Astrocyte of the hippocampus (primary cell): ENCODE measurements at places on chromosomes 3 and 15.
A peak's percentile ranks its signal among the peaks of the same experiment; 100 is the strongest.

- DNase-seq, result no peak
Measured at GRCh38 chr3:131216330-131216729, 165.2 kb upstream of the NUDT16 start.

DNA sequence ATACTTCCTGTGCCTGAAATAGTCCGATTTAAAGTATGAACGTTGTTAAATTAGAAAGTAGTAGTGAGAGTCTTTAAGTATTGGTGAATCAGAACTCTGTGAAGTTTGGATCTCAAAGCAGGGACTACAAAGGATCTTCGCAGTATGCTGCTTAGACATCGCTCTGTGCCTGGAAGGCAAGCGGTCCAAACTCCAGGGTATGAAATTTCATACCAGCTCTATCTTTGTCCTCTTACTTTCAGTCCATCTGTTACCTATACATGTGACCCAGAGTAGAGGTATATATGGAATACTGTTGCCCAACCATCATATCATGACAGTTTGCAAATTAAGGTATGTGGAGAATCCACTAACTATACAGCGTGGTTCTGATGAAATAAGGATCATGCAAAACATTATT is 34.5 kb downstream of the VPS8 start:
- DNase-seq, result no peak

DNA sequence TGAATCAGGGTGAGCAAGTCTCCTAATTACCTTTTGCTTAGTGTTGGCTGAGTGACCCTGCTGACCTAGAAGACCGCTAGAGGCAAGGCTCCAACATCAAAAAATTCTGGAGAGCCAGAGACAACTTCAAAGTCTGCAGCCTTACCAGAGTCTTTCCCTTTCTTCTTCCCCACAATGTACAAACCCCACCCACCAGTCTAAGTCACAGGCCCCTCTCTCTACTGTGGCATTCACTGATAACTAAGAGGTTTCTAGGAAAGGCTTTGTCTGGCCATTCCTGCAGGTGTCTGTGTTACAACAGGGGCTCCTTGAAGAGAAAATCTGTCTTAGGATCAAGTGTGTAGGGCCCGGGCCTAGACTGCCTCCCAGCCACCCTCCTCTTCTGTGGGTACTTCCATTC is 525 bp downstream of the MYH15 start:
- DNase-seq, result no peak

- DNase-seq, result no peak
Measured at GRCh38 chr3:195836476-195837135, 24.9 kb upstream of the MUC4 start.

DNA sequence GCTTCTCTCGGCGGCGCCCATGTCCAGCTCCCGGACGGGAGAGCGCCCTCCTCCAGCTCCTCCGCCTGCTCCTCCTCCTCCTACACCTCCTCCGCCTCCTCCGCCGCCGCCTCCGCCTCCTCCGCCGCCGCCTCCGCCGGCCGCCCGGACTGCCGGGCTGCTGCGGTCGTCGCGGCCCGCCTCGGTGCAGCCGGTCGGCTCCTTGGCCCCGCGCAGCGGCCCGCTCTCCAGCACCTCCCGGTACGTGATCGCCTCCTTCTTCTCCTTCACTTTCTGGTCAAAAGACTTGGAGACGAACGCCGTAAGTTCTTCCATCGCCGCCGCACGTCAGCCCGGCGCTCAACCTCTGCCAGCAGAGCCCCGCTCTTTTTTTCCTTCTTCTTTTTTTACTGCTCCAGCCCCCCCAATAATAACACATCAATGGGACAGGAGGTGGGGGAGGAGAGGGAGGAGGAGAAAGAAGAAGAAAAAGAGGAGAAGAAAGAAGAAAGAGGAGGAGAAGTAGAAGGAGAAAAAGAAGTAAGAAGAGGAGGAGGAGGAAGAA is 438 bp downstream of the SHOX2 start:
- DNase-seq, result peak; percentile 46

- DNase-seq, result peak; percentile 53
Measured at GRCh38 chr3:50165910-50166538, 10.9 kb downstream of the SEMA3F start.

GRCh38 chr3:132242790-132243189 is 74.4 kb upstream of the ACP3 start:
- DNase-seq, result no peak

GRCh38 chr3:97981886-97982285 is 9.7 kb upstream of the RIOX2 start:
- DNase-seq, result peak; percentile 26

- DNase-seq, result peak; percentile 18
Measured at GRCh38 chr15:35705884-35706585, 160.1 kb upstream of the DPH6 start.

- peak; percentile 43 for DNase-seq
Measured at GRCh38 chr3:111712294-111713167, 117.4 kb upstream of the ZBED2 start.

- no peak for DNase-seq
Measured at GRCh38 chr3:169954142-169954756, 12.4 kb upstream of the SEC62 start.

DNA sequence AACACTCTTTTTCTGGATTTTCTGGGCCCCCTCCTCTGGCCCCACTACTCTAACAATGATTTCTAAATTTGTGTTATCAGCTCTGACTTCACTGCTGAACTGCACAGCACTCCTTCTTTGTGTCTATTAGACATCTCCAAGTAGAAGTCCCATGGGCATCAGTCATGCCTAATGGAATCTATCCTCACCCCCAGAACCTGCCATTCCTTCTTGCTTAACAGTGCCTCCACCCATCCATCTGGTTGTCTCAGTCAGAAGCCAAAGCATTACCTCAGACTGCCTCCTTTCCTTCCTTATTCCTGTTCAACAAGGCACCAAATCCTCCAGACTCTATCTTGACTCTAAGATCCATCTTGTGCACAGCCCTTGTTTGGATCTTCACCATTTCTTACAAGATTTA is 36.2 kb downstream of the SSR3 start:
- no peak for DNase-seq

DNA sequence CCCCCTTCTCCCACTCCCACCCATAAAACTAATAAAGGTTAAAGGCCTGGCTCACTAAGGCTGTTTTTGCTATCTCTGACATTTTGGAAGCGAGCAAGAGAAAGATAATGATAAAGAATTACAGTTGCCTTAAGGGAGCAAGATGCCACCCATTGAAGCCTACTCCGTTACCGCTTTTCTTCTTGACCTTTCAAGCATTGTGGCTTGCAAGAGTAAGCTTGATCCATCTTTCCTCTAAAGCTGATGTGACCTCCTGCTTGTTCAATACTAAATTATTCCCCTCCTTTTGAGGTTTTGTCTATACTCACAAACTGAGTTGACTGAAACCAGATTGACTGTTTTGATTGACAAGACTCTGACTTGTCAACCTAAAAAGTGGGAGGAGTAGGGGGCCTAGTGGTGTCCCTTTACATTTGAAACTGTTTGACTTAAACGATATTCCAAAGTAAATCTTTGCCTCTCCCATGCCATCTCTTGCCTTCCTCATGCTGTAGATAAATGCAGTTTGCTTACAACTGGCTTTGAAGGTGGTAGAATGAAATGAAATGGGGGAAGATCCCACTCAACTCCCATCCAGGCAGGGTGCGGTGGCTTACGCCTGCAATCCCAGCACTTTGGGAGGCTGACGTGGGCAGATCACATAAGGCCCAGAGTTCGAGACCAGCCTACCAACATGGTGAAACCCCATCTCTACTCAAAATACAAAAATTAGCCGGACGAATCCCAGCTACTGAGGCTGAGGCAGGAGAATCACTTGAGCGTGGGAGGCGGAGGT is 8.0 kb downstream of the TRIM71 start:
- no peak for DNase-seq

GRCh38 chr15:62841269-62841628 is 201.3 kb upstream of the TPM1 start:
- peak; percentile 52 for DNase-seq

GRCh38 chr3:4351164-4351855 is 48.1 kb downstream of the SETMAR start:
- peak; percentile 39 for DNase-seq

GRCh38 chr15:37967788-37968187 is 33.3 kb downstream of the TMCO5A start:
- no peak for DNase-seq
